MM.1S (cell line): ENCODE measurements at places on chromosomes 3 and 15.

- DNase-seq = no peak
These were observed 252.2 kb downstream of the FAM43A start for GRCh38 chr3:194937882-194938321.

DNA sequence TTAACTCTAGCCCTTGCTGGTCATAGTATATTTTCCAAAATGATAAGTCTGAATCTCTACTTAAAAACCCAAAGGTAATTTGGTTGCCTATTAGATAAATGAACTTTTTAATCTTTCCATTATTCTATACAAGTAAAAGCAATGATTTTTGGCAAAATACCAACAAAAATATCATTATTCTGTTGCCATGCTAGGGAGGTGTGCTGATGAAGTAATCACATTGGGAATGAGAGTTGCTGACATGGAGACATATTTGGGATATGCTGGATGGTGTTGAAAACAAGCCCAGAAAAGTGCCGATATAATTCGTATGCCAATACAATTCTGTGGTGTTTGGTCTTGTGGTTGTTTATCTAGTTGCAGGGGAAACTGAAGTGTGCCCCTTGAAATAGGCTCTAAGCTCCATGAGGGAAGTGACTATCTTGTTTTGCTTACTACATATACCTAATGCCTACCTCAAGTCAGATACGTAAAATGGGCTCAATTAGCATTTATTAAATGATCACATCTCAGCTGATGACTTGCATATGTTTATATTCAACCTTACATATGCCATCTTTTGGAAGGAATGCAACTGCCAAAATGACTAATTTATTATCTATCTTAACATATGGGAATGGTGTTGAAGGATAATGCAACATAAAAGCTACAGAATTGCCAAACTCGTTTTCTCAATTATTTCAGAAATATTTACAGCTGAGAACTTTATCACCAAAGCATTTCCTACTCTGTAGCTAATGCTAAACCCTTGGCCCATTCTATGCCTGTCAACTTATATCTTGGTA lies 5.8 kb downstream of the TOPBP1 start:
- no peak for DNase-seq

DNA sequence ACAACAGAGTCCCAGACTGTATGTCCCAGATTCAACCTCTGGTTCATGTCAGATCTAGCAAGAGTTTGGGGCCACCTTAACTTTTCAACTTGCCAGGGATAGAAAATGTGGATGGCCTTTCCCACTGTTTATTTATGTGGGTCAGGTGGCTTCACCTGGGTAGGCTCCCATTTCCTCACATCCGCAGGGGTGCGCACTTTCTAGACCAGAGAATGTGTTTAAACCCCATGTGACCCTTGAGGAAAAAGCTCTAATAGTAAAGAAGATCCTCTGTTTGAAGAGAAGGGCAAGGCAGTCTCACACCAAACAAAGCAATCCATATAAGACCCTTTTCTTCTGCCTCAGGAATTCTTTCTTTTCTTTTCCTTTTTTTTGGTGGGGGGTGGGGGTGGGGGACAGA lies 167.2 kb upstream of the TSC22D2 start:
- DNase-seq = no peak

DNA sequence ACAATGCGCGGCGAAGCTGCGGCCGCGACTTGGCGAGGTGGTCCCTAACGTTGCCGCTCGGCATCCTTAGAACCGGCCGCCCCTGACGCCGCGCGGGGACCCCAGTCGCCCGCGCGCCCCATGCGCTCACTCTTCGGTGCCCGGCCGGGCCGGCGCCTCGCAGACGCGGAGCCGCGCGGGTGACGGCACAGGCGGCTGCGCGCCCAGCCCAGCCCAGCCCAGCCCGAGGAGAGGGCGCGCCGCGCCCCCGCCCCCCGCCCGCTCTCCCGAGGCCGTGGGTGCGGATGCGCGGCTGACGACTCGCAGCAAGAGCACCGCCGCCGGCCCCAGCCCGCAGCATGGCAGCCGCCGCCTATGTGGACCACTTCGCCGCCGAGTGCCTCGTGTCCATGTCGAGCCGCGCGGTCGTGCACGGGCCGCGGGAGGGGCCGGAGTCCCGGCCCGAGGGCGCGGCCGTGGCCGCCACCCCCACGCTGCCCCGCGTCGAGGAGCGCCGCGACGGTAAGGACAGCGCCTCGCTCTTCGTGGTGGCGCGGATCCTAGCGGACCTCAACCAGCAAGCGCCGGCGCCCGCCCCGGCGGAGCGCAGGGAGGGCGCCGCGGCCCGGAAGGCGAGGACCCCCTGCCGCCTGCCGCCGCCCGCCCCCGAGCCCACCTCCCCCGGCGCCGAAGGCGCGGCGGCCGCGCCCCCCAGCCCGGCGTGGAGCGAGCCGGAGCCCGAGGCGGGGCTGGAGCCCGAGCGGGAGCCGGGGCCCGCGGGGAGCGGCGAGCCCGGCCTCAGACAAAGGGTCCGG lies 437 bp downstream of the KLF13 start:
- DNase-seq = no peak

DNA sequence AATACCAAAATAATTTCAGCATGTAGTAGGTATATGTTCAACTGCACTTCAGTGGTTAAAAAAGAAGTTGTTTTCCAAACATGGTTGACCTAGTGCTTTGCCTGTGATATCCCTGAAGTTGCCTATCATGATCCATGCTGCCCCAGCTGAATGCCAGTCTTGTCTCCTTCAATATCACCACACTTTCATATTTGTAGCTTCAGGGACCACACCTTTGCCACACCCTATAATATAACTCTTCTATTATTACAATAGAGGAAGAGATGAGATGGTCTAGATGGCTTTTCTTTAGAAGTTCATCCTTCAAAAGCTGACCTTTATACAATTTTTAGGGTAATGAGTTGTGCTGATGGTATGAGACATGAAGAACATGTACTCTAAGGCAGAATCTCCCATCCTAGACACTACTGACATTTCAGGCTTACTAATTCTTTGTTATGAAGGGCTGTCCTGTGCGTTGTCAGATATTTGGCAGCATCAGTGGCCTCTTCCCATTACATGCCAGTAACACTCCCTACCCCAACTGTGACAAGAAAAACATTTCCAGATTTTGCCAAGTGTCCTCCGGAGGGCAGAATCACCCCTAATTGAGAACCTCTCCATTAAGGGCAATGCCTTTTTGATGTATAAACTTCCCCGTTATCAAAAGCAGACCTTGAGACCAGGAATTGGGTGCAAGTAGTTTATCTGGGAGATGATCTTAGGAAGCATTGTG lies 76.2 kb upstream of the PLCL2 start:
- DNase-seq = no peak

GRCh38 chr15:97013491-97013890 lies 683.0 kb downstream of the NR2F2 start:
- no peak for DNase-seq

DNA sequence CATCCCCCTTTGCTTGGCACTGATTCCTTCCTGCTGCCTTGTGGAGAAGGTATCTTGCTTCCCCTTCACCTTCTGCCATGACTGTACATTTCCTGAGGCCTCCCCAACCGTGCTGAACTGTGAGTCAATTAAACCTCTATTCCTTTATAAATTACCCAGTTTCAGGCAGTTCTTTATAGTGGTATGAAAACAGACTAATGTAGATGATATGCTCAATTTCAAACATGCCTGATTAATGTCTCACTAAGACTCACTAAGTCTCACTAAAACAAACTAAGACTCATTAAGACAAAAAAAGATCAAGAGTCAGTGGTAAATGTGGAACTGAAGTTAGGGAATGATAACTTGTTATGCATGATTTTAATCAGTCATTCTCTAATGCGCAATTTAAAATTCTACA lies 606.6 kb downstream of the RBMS3 start:
- DNase-seq = no peak

GRCh38 chr3:150504483-150504882 lies 41.8 kb downstream of the SERP1 start:
- DNase-seq = no peak

DNA sequence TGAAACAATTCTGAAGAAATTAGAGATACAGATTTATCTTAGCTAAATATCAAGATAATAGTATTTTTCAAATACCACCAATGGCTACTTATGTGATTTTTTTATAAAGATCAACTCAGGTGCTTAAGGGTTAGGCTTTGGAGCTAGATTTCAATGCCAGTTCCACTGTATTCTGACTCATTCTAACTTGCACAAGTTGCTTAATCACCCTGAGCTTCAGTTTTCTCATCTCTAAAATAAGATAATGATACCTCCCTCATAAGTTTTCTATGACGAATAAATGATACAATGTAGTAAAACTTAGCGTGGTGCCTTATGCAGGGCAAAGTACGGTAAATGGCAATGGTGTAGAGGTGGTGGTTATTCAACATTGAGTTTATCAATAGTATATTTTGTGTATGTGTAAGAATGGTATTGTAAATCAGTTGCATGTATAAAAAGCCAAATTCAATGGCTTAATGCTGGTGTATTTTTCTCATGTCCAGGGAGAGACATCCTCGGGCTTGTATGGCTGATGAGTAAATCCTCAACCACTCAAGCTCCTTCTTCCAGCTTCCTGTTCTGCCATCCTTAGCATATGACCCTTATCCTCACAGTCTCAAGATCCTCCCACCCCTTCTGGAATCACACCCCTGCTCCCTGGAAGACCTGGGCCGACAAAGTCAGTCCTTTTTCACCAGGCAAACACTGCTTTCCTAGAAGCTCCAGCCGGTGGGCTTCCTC lies 505.9 kb upstream of the CFAP20DC start:
- DNase-seq = no peak

- no peak for DNase-seq
These were observed 44.2 kb upstream of the CSPG5 start for GRCh38 chr3:47622671-47623461.

DNA sequence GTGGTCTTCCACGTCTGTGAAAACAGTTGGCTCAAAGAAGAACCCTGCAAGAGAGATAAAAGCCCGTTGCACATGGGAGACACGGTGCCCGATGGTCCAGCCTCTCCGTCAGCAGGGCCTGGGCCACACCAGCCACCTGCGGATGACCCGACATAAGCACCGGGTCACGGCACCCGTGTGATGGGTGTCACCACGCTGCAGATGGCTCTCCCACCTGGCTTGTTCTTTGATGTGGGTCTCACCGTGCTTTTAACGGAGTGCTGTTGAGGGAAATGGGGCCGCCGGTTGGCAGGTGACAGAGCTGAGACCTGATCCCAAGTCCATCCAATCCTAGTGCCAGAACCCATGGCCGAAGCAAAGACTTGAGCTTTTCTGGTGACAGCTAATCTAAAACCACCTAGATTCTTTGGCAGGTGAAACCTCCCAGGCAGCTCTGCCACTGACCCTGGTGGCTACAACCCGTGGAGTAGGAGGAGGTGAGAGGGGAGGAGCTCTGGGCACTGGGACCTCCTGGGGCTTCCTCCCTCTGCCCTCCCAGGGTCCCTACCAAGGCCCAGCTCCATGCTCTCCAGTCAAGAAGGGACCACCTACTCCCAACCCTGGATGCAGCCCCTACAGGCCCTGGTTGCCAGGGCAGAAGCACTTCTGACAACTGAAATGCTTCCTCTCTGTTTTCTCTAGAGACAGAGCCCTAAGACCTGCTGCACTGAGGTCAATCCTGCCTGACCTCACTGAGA lies 23.4 kb upstream of the SLC41A3 start:
- DNase-seq = no peak

GRCh38 chr3:151213881-151214280 lies 10.9 kb upstream of the GPR171 start:
- DNase-seq = no peak

- no peak for DNase-seq
These were observed 11.6 kb downstream of the GPR160 start for GRCh38 chr3:170049146-170050000.

DNA sequence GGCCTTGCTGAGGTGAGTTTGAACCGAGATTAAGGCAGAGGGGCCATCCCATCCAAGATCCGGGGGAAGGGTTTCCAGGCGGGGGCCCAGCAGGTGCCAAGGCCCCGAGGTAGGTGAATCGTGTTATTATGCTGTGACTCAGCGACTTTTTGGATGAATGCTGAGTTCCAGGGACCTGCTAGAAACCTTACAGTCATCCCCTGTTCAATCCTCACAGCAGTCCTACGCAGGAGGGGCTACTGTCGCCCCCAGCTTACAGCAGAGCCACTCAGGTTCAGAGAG lies 40.9 kb downstream of the DNAJB8 start:
- no peak for DNase-seq
